Spleen (tissue), 13 donors: ENCODE measurements at places on chromosomes 12 and 14. TPM values are rescaled to one million over a fixed set of nuclear protein-coding genes. Genes with fewer than 3 reads are reported as not detected.
A peak's percentile ranks its signal among the peaks of the same experiment; 100 is the strongest.

The GCH1 gene
- total RNA-seq, result 19.4 TPM

DNA sequence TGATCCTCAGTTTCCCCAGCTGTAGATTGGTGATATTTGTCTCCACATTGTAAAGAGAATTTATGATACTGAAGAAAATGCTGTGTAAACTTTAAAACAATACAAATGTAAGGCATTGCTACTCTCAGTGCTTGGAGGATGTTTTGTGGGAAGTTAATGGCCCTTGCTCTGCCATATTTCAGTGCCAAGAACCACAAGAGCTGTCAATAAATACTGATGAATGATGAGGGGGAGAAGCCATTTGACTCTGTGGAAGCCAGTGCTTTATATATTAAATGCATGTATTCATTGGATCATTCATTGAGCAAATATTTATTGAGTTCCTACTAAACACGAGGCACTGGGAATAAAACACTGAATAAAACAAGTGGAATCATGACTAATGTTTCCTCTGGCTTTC is 30.8 kb downstream of the CACNA1C start:
- no peak overlapping the region for H3K4me3 ChIP-seq
- no peaks in the 10 kb centered on the region for H3K27me3 ChIP-seq
- no peaks in the 10 kb centered on the region for H3K4me1 ChIP-seq
- H3K27ac ChIP-seq, result no peak overlapping the region
- no peaks in the 10 kb centered on the region for H3K36me3 ChIP-seq
- no peak for DNase-seq

DNA sequence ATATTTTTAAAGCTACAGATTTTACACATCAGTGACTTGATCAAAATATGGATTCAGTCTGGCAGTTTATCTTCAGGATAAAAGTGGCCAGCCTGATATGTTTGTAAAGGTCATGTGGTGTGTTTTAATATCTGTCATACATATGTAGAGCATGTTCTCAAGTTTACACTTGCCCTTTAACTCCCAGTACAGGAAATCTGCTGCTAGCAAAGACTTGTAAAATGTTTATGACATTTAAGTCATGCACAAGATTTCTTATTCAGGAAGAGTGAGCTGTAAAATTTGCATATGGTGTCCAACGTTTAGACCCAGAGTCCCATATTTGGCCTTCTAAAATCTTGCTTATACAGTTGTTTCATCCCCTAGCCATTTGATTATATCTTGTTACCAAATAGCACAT is 197.5 kb upstream of the FLRT2 start:
- no peak for DNase-seq
- no peak overlapping the region for H3K27ac ChIP-seq
- H3K27me3 ChIP-seq, result no peaks in the 10 kb centered on the region
- H3K4me3 ChIP-seq, result no peak overlapping the region
- H3K4me1 ChIP-seq, result no peaks in the 10 kb centered on the region
- no peaks in the 10 kb centered on the region for H3K36me3 ChIP-seq

- peak overlapping the region; percentile 94 for H3K27ac ChIP-seq
- H3K4me3 ChIP-seq, result peak overlapping the region; percentile 64
- no peak for DNase-seq
These were observed 419 bp upstream of the ATXN7L3B start for GRCh38 chr12:74537126-74537706.

The POTEG gene
- total RNA-seq, result not detected

- H3K27me3 ChIP-seq, result no peaks in the 10 kb centered on the region
- H3K27ac ChIP-seq, result no peak overlapping the region
- DNase-seq, result no peak
- H3K36me3 ChIP-seq, result no peaks in the 10 kb centered on the region
- no peaks in the 10 kb centered on the region for H3K4me1 ChIP-seq
These were observed 850.3 kb downstream of the GALC start for GRCh38 chr14:87142551-87143211.

DNA sequence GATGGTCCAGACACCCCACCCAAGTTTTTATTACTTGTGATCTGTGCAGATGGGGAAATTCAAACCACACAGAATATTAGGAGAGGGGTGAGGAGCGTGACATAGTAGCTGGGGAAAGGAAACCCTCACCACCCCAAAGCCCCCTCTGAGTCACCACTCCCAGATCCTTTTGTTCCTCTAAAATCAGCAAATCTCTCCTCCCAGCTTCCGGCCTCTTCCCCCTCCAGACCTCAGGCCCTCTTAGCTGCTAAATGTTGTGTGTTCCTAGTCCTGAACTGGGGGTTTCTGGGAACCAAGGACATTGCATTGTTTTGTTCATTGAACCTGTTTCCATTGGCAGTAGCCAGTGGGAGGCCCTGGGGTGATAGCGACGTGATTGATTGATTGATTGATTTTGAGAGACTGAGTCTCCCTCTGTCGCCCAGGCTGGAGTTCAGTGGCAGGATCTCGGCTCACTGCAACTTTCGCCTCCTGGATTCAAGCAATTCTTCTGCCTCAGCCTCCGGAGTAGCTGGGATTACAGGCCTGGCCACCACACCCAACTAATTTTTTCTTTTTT is 5.9 kb upstream of the ORAI1 start:
- DNase-seq, result no peak
- H3K27ac ChIP-seq, result no peak overlapping the region
- H3K27me3 ChIP-seq, result no peaks in the 10 kb centered on the region
- H3K4me3 ChIP-seq, result no peak overlapping the region
- peaks cover 6% of the 10 kb centered on the region for H3K4me1 ChIP-seq
- H3K36me3 ChIP-seq, result no peaks in the 10 kb centered on the region

The RIN3 gene
- total RNA-seq, result 117 TPM

DNA sequence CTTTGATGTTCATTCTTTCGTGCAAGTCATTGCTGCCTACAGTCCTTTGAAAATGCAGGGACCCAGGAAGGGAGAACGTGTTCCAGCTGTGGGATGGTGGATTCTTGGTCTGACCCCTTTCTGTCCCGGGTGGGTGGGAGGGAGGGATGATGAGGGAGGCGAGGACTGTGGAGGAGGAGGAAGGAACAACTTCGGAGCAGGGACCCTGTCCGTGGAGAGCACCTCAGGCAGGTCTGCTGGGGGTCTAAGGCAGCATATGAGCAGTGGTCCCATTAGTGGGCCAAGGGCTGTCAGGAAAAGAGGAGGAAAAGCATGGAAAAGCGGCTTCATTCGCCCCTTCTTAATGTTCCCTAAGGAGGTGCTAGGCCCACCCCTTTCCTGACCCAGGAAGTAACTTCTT is 36.0 kb downstream of the CACNA2D4 start:
- no peaks in the 10 kb centered on the region for H3K36me3 ChIP-seq
- H3K4me1 ChIP-seq, result no peaks in the 10 kb centered on the region
- H3K4me3 ChIP-seq, result no peak overlapping the region
- no peak overlapping the region for H3K27ac ChIP-seq
- no peak for DNase-seq

- H3K4me3 ChIP-seq, result no peak overlapping the region
- no peaks in the 10 kb centered on the region for H3K27me3 ChIP-seq
- H3K27ac ChIP-seq, result no peak overlapping the region
- H3K36me3 ChIP-seq, result no peaks in the 10 kb centered on the region
These were observed 11.1 kb downstream of the TXNRD1 start for GRCh38 chr12:104226672-104227071.

The NKX2-1 gene
- total RNA-seq, result not detected

GRCh38 chr12:48940181-48940580 is 14.9 kb upstream of the FKBP11 start:
- peaks cover 40% of the 10 kb centered on the region for H3K36me3 ChIP-seq
- H3K27ac ChIP-seq, result no peak overlapping the region
- peaks cover 9% of the 10 kb centered on the region for H3K4me1 ChIP-seq

- H3K27me3 ChIP-seq, result no peaks in the 10 kb centered on the region
- H3K4me1 ChIP-seq, result no peaks in the 10 kb centered on the region
- no peaks in the 10 kb centered on the region for H3K36me3 ChIP-seq
- no peak overlapping the region for H3K4me3 ChIP-seq
- peak; percentile 45 for DNase-seq
These were observed 42.9 kb upstream of the SINHCAF start for GRCh38 chr12:31368666-31369361.

The KERA gene
- total RNA-seq, result not detected

GRCh38 chr14:52286661-52287649 is 19.5 kb downstream of the PTGDR start:
- H3K4me1 ChIP-seq, result no peaks in the 10 kb centered on the region
- no peak overlapping the region for H3K4me3 ChIP-seq
- no peak for DNase-seq
- no peaks in the 10 kb centered on the region for H3K27me3 ChIP-seq

GRCh38 chr12:101799774-101800173 is 31.0 kb downstream of the GNPTAB start:
- H3K4me1 ChIP-seq, result no peaks in the 10 kb centered on the region
- no peaks in the 10 kb centered on the region for H3K36me3 ChIP-seq
- H3K27ac ChIP-seq, result no peak overlapping the region
- no peaks in the 10 kb centered on the region for H3K27me3 ChIP-seq

DNA sequence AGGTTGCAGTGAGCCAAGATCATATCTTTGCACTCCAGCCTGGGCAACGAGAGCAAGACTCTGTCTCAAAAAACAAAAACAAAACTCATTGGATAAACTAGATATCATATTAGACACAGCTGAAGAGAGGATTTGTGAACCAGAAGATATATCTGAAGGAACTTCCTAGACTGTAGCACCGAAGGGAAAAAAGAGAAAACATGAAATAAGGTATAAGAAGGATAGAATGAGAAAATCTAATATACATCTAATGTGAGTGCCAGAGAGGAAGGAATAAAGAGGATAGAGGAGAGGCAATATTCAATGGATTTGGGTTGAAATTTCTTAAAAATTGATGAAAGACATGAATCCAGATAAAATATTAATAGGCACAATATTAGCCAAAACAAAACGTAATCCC is 22.5 kb downstream of the TMPRSS12 start:
- DNase-seq, result no peak
- no peaks in the 10 kb centered on the region for H3K4me1 ChIP-seq
- no peak overlapping the region for H3K27ac ChIP-seq
- no peak overlapping the region for H3K4me3 ChIP-seq
- H3K36me3 ChIP-seq, result no peaks in the 10 kb centered on the region
- H3K27me3 ChIP-seq, result no peaks in the 10 kb centered on the region

- H3K27me3 ChIP-seq, result no peaks in the 10 kb centered on the region
- H3K36me3 ChIP-seq, result no peaks in the 10 kb centered on the region
- H3K4me3 ChIP-seq, result no peak overlapping the region
- no peaks in the 10 kb centered on the region for H3K4me1 ChIP-seq
- H3K27ac ChIP-seq, result no peak overlapping the region
These were observed 11.7 kb downstream of the EPS8 start for GRCh38 chr12:15777355-15778012.
